Activated naive CD4-positive, alpha-beta T cell treated with anti-CD3 and anti-CD28 coated beads, Interleukin-2, amount 50 U/mL, for 16 hours (primary cell): ENCODE measurements at places on chromosomes 2 and 18.

DNA sequence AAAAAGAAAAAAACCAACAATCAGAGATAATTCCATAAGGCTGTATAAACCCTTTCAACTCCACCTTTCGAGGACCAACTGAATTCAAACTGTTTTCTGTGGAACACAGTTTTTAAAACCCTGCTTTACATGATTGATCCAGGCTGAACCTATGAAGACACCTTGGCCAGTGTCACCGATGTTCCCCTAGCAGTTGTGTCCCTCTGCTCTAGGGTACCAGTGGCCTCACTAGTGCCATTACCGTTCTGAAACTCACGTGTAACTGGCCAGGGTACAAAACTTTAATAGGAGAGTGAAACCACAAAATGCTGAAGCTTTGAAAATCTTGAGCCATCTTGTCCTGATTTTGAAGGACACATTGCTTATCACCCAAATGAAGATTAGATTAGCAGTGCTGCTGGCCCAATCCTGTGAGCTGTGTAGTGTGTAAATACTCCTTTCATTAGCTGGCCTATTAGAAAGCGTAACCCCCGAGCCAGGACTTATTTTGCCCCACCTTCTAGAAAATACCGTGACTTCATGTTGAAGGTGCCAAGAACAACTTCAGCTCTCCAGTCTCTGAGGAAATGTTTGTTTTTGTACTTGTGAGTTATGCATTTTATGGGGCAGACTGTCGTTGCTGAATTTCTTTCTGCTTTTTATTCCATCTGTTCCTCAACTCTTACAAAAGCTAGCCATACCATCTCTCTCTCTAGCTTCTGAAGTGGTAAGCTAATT, 147.8 kb upstream of the MAP3K20 start:
- no peak for DNase-seq

DNA sequence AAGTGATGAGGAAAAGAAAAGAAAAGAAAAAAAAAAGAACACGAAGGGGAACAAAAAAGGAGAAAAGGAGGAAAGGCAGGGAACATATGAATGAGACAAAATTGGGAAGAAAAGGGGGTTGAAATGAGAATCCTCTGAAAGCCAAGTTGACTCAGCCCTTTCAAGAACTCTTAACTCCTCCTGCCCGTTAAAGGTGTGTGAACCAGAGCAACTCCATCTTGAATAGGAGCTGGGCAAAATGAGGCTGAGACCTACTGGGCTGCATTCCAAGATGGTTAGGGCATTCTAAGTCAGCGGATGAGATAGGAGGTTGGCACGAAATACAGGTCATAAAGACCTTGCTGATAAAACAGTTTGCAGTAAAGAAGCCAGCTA, 4.0 kb upstream of the POLE4 start:
- DNase-seq: no peak

GRCh38 chr2:240024766-240025165, 376 bp downstream of the NDUFA10 start:
- peak; percentile 32 for DNase-seq

DNA sequence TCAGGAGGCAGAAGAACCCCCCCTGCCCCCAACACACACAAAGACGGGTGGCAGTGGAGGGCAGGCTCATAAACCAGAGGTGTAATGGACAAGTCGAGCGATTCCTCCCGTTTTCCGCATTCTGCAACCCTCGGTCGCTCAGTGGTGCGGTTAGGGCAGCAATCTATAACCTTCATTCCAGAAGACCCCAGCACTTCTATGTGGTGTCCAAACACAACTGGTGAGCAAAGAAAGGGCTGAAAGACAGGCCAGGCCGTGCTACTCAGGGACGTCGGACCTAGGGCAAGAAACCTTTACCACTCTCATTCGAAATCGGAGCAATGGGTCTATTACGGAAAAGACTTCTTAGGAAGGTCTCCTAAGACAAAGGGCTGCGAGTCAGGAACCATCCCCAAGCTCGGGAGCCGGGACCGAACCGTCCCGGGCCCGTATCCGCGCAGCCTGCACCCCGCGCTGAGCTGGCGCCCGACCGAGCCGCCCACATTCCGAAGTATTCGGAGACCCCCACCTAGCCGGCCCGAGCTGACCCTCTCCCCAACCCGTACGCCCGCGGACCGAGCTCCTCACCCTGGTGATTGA, 568 bp downstream of the ARL5A start:
- no peak for DNase-seq

- DNase-seq: no peak
Observed at GRCh38 chr2:24199968-24200590, 25.2 kb downstream of the FAM228A start.

DNA sequence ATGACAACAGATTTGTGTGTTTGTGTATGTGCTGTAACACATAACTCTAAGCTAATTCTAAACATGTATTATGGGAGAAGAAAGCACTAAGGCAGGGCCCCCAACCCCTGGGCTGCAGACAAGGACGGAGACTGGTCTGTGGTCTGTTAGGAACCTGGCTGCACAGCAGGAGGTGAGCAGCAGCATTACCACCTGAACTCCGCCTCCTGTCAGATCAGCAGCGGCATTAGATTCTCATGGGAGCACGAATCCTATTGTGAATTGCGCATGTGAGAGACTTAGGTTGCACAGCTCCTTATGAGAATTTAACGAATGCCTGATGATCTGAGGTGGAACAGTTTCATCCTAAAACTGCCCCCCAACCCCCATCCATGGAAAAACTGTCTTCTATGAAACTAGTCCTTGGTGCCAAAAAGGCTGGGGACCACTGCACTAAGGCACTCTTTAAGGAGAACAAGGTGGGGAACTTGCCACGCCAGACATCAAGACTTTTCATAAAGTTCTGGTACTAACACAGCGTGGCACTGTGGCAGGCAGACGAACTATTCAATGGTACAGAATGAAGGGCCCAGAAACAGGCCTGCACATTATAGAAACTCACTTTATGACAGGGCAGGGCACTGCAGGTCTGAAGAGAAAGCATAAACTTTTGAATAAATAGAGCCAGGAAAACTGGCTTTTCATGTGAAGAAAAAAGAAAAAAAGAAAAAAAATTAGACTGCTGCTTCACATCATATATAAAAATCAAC, 14.0 kb downstream of the REEP1 start:
- no peak for DNase-seq

DNA sequence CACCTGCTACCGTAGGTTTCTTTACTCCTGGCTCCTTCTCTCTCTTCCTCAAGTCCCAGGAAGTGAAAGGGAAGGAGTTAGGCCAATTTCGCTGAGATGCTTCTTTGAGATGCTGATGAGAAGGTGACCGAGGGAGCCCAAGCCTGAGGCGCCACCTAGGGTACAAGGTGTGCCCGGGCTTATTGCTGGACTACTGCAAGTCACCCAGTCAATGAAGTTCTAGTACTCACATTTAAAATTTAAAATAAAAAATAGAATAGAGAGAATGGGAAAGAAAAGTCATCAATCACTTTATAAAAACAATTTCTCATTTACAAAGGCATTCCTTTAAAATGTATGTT, 45.3 kb downstream of the ACAA2 start:
- no peak for DNase-seq

DNA sequence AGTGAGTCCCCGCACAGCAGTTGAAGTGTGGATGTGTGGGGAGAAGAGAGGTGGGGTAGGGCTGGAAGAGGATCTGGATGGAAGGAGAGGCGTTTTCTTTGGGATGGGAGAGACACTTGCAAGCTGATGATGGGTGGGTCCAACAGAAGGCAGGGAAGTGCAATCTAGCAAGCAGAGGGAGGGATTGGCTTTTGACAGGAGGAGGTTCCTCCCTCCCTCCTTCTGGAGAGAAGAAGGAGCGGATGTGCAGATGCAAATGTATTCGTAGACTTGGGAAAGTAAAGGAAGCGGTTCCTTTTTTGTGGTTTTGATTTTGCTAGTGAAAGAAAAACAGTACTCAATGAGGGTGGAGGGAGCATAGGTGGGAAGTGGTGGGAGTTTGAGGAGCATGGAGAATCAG, 48.9 kb downstream of the LAMA3 start:
- DNase-seq: no peak

- no peak for DNase-seq
Observed at GRCh38 chr18:7516266-7517117, 50.6 kb upstream of the PTPRM start.
